NCI-H1092 (cell line): ENCODE measurements at places on chromosomes 3 and 15.

DNA sequence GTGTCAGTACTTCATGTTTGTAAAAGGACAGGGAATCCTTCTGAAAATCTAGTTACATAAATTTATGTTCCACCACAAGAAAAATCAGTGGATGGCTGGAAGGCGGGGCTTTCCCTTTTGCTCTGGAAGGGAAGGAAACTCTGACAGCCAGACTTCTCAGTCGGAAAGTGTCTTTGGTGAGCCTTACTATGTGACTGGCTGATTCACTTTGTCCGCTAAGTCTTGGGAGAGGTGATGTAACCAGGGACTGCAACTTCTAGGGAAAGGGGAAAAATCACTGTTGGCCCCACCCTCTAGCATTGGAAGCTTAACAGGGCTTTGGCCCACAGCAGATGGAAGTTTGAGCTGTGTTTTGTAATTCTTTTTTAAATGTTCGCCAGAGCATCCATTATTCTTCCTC is 281.4 kb upstream of the CTDSPL start:
- no peak for DNase-seq

- no peak for DNase-seq
Observed at GRCh38 chr3:132606085-132606484, 9.0 kb downstream of the ACKR4 start.

GRCh38 chr3:66104535-66104934 is 65.8 kb upstream of the MAGI1 start:
- DNase-seq, result no peak

GRCh38 chr3:146834917-146835316 is 229.8 kb upstream of the PLSCR5 start:
- no peak for DNase-seq

- no peak for DNase-seq
Observed at GRCh38 chr3:190543671-190544070, 29.8 kb downstream of the IL1RAP start.

GRCh38 chr3:30858894-30859389 is 35.5 kb downstream of the GADL1 start:
- DNase-seq, result no peak

DNA sequence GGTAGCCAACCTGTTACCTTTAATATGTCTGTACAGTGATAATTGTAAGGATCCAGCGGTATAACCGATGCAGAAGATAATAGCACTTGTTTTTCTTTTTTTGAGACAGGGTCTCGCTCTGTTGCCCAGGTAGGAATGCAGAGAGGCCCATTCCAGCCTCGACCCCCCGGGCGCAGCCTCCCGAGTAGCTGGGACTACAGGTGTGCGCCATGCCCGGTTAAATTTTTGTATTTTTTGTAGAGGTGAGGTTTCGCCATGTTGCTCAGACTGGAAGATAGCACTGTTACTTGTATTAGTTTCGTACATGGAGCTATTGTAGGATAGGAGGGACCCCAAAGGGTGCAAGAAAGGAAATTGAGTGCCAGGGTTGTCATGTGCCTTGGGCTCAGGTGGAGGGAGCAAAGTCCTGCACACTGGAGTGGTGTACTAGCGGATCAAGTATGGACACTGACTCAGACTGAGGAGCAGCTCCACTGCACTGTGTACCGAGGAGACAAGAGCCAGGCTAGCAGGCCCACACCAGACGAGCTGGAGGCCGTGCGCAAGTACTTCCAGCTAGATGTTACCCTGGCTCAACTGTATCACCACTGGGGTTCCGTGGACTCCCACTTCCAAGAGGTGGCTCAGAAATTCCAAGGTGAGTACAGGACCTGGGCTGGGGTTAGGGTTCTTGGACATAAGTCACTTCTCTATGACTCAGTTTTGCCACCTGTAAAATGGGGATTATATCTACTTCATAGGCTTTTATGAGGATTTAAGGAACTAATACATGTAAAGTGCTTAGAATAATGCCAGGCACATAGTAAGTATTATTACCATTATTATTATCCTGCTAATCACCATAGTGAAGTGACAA is 1.0 kb downstream of the OGG1 start:
- DNase-seq, result no peak
